ENCODE measurements at places on chromosomes 5 and 9.

GRCh38 chr5:94667937-94668336, 49.5 kb downstream of the SLF1 start:
- DNase-seq: no peak

- DNase-seq: no peak
Measured at GRCh38 chr9:109381011-109381729, 60.3 kb upstream of the EPB41L4B start.

GRCh38 chr5:11785771-11786352, 118.4 kb downstream of the CTNND2 start:
- DNase-seq: no peak

GRCh38 chr9:81245254-81245956, 443.9 kb downstream of the TLE1 start:
- DNase-seq: no peak

DNA sequence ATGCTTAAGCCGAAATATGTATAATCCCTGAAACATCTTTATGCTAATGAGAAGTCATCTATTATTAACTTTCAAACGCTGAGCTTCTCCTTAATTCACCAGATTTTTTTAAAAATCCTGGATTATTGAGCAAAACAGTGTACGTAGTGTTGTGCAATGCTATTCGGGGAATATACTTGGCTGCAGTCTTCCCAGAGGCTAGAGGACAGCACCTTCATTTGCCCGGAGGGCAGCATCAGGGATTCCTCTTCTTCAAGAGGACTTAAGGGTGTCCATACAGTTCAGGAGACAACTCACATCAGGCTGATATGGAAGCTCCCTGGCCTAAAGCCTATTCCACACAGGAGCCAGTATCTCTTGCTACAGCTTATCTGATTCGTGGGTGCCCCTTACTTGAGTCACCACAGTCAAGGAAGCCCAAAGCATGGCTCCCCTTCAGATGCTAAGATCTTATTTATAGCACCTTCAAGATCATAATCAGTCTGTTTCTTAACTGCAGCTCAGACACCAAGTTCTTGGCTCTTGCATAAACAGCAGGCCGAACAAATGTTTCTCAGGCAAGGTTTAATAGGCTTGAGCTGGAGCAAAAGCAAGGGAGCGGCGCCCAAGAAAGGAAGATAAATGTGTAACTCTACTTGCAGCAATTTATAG, 29.4 kb downstream of the NUTM2F start:
- DNase-seq: no peak

- no peak for DNase-seq
Measured at GRCh38 chr9:77305622-77306400, 128.5 kb downstream of the VPS13A start.

- no peak for DNase-seq
Measured at GRCh38 chr5:22908129-22908528, 55.0 kb upstream of the CDH12 start.

GRCh38 chr9:124280176-124280691, 22.5 kb downstream of the NEK6 start:
- peak; percentile 66 for DNase-seq

DNA sequence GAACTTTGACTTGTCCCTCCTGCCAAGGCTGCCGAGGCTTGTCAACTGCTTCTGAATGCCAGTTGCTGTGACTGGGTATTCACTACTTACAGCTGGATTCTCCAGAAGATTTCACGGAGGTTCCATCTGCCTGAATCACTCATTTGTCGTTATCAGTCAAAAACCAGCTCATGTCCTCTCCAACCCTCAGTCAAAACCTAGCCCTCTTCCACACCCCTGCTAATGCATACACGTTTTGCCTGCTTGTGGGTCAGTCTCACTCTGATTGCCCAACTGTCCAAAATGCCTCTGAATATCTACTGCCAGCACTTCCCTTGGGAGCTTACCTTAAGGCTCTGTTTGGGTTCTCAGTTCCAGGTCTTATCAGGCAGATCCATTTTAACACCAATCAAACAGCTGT, 238.6 kb upstream of the TMEM161B start:
- DNase-seq: no peak

- no peak for DNase-seq
Measured at GRCh38 chr9:270657-271237, 56.1 kb downstream of the DOCK8 start.

GRCh38 chr5:107894361-107894760, 223.6 kb upstream of the EFNA5 start:
- no peak for DNase-seq

DNA sequence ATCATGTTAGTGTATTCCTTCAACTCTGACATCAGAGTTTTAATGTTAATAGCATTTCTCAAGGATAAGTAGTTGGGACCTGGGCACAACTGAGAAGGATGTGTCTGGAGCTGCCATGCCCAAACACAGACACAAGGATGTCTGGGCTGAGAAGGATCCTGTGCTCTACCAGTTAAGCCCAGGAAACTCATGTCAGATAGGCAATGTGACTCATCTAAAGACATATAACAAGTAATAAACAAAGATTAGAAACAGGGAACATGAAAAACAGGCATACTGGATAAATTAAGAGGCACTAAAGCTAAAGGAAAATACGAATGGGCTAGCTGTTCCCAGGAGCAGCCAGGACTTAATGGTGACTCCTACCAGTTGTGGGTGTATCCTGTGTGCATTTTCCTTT, 9.1 kb upstream of the EGFLAM start:
- DNase-seq: no peak

Measured in ovary (tissue), 10 donors.